GM23248 (cell line): ENCODE measurements at places on chromosomes 12 and 14. TPM values are rescaled to one million over a fixed set of nuclear protein-coding genes. Genes with fewer than 3 reads are reported as not detected.

DNA sequence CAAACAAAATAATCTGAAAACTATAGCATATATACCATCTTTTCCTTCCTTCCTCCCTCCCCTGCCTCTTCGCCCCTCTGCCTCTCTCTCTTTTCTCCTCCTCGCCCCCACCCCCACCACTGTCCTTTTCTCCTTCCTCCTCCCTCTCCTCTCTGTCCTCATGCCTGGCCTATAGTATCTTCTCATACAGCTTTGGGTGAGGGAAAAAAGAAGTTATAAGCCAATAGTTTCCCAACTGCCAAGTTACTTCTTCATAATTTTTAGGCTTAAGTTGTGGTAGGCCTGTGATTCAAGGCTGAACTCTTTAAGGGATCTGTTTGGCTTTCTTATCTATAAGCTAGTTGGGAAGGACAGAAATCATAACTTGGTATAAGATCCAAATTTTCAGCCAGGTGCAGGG, 9.1 kb downstream of the TMED10 start:
- no peak overlapping the region for H3K4me3 ChIP-seq
- no peaks in the 10 kb centered on the region for H3K27me3 ChIP-seq
- no peaks in the 10 kb centered on the region for H3K36me3 ChIP-seq
- H3K4me1 ChIP-seq = peaks cover 6% of the 10 kb centered on the region; the same call in 1 of the 2 replicates
- no peak overlapping the region for H3K27ac ChIP-seq

DNA sequence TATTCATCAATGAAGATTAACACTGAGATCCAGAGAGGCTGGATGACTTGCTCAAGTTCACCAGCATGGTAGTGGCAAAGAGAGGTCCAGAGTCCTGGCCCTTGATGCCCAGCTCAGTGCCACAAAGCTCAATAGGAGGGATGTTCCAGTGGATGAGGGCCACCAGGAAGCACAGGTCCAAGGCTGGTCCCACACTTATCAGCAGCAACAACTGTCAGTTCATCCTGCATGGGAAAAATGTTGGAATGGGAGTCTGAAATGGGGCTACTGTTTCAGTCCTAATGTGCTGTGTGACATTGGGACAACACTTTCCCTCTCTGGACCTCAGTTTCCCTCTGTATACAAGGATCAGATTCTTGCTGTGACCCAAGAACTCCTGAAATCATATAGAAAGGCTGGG, 11.2 kb downstream of the SERPINA5 start:
- DNase-seq = no peak
- H3K36me3 ChIP-seq = no peaks in the 10 kb centered on the region
- H3K27me3 ChIP-seq = peaks cover 11% of the 10 kb centered on the region; the same call in 1 of the 2 replicates
- H3K4me1 ChIP-seq = no peaks in the 10 kb centered on the region

- H3K27ac ChIP-seq = no peak overlapping the region
- no peaks in the 10 kb centered on the region for H3K27me3 ChIP-seq
- H3K4me3 ChIP-seq = no peak overlapping the region
- peaks cover 5% of the 10 kb centered on the region; the same call in 1 of the 2 replicates for H3K4me1 ChIP-seq
These were observed 4.1 kb downstream of the SERPINA1 start for GRCh38 chr14:94384342-94384741.

DNA sequence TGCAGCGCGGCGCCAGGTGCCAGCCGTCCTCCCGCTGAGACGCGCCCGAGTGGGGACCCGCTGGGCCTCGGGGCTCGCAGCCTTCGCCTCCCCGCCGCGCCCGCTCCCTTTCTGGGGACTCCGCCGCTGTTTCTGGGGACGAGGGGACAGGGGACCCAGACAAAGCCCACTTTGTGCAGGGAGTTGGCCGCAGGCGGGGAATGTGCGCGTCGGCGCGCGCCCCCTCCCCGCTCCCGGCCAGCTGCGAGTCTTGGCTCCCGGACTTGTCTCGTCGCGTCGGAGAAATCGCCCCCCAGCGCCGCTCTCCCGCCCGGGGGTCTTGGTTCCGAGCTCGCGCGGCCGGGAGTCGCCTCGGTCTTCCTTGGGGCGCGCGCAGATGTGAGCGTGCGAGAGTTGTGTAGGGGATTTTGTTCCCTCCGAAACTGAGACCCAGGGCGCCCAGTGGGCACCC, 717 bp downstream of the VASH1 start:
- no peak overlapping the region for H3K27ac ChIP-seq
- H3K4me3 ChIP-seq = peak overlapping the region; percentile 76
- DNase-seq = peak; percentile 26

Gene PTCSC3
- total RNA-seq = not detected in 2 replicates

DNA sequence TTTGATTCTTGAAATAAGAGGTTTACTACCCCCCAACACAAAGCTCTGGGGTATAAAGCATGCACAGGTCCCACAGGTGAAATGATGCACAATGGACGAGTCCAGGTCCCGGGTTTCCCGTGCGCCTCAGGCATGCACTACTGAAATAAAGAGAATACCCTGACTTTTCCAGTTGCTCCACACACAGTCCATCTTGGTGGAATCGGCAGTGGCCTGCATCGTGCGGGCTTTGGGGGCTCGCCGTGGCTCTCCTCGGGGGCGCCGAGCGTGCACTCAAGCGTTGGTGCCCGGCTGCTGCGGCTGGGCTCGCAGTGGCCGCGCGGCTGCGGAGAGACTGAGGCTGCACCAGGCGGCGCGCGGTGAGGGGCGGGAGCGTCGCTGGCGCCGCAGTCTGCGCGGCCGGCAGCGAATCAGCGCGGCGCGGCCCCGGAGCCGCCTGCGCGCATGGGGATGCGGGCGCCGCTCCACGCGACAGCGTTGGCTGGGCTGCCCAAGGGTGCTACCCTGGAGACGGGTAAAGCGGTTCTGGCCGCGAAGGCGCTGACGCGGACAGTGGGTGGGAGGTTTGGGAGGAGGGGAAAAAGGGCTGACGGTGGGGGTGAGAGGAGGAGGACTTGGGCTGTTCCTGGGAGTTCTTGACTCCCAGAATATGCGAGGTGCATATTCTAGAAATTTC, 53.8 kb upstream of the CCDC175 start:
- peaks cover 42% of the 10 kb centered on the region for H3K27me3 ChIP-seq
- no peaks in the 10 kb centered on the region for H3K36me3 ChIP-seq
- H3K4me1 ChIP-seq = no peaks in the 10 kb centered on the region
- peak; percentile 30 for DNase-seq

Gene ERBB3
- 3.3 and 3.5 TPM in 2 replicates for total RNA-seq

Gene CCDC177
- not detected in 2 replicates for total RNA-seq

DNA sequence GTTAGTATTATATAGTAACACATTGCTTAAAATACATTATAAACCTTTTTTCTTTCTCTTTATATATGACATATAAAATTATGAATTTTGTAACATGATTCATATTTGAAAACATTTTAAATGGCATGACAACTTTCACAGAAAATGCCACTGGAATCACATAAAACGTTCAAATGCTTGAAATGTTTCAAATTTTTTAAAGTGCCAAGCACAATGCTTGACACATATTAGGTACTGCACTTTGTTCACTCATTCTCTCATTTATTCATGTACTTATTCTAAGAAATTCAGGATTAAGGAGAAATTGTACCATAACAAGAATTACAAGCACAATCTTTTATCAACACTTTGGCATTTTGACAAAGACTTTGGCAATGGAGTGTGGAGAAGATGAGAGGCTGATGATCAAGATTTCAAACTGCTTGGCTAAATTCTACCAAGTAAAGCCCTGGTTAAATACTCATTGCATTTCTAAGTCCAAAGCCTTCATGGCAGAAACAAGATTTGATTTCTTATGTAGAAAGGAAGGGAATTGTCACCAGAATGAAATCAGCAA, 232.2 kb downstream of the C12orf50 start:
- peaks cover 13% of the 10 kb centered on the region for H3K4me1 ChIP-seq
- no peaks in the 10 kb centered on the region for H3K27me3 ChIP-seq
- DNase-seq = peak; percentile 38
- H3K27ac ChIP-seq = no peak overlapping the region
- no peaks in the 10 kb centered on the region for H3K36me3 ChIP-seq

DNA sequence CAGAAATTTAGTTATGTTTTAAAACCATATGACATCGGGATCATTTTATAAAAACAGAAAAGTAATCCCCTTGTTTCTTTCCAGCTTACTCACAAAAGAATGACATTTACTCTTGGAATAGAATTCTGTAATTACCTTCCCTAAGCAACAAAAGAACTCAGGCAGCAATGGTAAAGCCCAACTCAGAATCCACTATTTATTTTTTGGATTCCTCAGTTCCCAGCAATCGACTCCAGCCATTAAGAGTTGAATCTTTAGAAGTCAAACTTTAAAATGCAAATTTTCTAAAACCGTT, 65.9 kb downstream of the FOXN3 start:
- H3K27ac ChIP-seq = peak overlapping the region; percentile 55
- H3K27me3 ChIP-seq = no peaks in the 10 kb centered on the region
- DNase-seq = no peak
- H3K36me3 ChIP-seq = no peaks in the 10 kb centered on the region
- peak overlapping the region; percentile 51; the same call in 1 of the 2 replicates for H3K4me3 ChIP-seq
- H3K4me1 ChIP-seq = peaks cover 15% of the 10 kb centered on the region

GRCh38 chr12:121781484-121781997, 11.9 kb downstream of the RHOF start:
- no peaks in the 10 kb centered on the region for H3K27me3 ChIP-seq
- DNase-seq = no peak
- no peaks in the 10 kb centered on the region for H3K36me3 ChIP-seq
- H3K4me1 ChIP-seq = peaks cover 30% of the 10 kb centered on the region
- peak overlapping the region; percentile 26; the same call in 1 of the 2 replicates for H3K27ac ChIP-seq
- H3K4me3 ChIP-seq = no peak overlapping the region

Gene AQP2
- not detected in 2 replicates for total RNA-seq

Gene NEUROD4
- total RNA-seq = not detected in 2 replicates

Gene ACOT6
- not detected in 2 replicates for total RNA-seq

DNA sequence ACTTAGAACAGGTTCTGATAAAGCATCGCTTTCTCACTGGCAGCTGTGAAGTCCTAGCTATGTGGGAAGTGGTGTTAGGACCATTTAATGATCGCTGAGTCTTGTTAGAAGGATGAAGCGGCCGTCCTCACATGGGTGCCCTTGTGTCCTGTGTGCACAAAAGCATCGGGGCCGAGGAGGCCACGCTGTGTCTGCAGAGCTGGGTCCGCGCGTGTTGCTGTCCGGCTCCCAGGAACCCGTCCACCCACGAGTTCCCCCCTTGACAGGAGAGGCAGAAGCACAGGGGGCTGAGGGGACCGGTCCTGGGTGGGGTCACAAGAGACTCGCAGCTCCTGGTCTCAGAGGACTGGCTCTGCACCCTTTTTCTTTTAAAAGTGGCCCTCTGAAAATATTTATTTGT, 90.4 kb downstream of the ADGRD1 start:
- H3K27me3 ChIP-seq = no peaks in the 10 kb centered on the region
- no peaks in the 10 kb centered on the region for H3K4me1 ChIP-seq
- DNase-seq = no peak
- no peaks in the 10 kb centered on the region for H3K36me3 ChIP-seq
- H3K4me3 ChIP-seq = no peak overlapping the region

Gene KCNH3
- not detected in 2 replicates for total RNA-seq

DNA sequence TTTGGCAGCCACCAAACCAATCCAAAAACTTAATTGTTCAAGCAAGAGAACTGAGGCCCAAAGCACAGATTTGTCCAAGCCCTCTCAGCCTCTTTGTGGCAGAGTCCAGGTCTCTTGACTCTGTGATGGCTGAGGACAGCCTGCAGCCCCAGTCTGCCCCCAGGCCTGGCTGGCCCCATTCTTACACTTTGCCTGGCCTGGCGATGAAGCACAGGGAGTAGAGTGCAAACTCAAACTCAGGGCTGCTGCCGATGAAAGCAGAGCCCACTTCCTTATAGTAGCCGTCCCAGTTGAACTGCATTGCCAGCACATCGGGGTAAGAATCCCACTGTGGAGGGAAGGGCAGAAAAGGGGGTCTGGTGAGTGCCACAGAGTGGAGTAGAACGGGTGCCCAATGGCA, 5.6 kb upstream of the RPAP3 start:
- peaks cover 12% of the 10 kb centered on the region for H3K4me1 ChIP-seq
- H3K36me3 ChIP-seq = no peaks in the 10 kb centered on the region
- no peaks in the 10 kb centered on the region for H3K27me3 ChIP-seq
- no peak for DNase-seq

DNA sequence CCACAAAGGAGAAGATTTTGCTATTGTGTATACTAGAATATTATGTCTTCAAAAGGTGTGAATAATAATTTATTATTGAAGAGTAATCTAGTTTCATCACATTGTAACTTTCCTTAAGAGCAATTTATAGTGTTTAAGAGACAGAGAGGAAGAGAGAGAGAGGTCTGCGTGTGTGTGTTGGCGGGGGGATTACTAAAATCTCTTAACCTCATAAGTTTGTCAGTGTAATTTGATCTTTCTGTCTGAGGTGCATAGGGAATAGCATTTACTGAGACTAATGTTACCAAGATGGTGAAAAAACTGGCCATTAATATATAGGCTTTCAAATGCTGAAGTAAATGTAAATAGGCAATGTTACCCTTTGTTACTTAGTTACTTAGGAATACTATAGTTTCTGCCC, 48.2 kb upstream of the BTG1 start:
- no peaks in the 10 kb centered on the region for H3K27me3 ChIP-seq
- no peak for DNase-seq
- no peak overlapping the region for H3K27ac ChIP-seq
- H3K4me3 ChIP-seq = no peak overlapping the region

DNA sequence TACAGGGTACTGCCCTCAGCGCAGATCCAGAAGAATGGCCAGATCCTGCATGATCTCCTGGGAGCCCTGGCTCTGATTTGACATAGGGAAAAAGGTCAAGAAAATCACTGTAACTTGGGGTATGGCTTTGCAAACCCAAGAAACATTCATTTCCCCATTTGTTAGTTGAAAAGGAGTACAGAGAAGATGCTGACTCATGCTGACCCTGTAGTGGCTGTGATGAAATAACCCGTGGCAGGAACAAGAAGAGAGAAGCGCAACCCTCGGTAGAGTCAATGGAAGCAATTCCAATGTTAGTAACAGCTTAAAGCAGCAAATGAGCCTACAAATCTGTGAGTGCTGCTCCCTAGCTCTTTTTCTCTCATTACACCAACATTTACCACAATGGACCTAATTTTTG, 281.6 kb upstream of the NPAS3 start:
- no peak overlapping the region for H3K4me3 ChIP-seq
- no peak overlapping the region for H3K27ac ChIP-seq
- no peaks in the 10 kb centered on the region for H3K27me3 ChIP-seq
- no peaks in the 10 kb centered on the region for H3K36me3 ChIP-seq
- no peaks in the 10 kb centered on the region for H3K4me1 ChIP-seq

DNA sequence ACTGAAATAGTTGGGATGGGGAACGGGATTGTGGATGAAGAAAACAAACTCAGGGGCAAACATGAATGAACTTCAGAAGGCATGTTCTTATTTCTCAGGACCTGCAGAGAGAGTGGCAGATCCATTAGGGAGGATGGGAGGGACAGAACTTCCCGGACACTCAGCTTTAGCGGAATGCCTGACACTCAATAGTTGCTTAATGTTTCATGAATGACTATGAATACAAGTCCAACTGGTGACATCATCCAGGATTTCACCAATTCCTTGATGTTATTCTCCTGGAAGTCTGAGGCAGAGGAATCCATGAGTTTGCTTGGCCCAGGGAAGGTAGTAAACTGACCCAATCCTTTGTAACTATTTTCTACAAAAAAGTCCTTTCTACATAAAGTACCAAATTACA, 37.8 kb upstream of the LRRC10 start:
- peaks cover 14% of the 10 kb centered on the region for H3K4me1 ChIP-seq
- no peak overlapping the region for H3K4me3 ChIP-seq
- H3K27me3 ChIP-seq = no peaks in the 10 kb centered on the region
